HEK293T (cell line): ENCODE measurements at places on chromosomes 16 and 17.

- no peak for DNase-seq
These were observed 15.5 kb downstream of the AXIN2 start for GRCh38 chr17:65545705-65546523.

DNA sequence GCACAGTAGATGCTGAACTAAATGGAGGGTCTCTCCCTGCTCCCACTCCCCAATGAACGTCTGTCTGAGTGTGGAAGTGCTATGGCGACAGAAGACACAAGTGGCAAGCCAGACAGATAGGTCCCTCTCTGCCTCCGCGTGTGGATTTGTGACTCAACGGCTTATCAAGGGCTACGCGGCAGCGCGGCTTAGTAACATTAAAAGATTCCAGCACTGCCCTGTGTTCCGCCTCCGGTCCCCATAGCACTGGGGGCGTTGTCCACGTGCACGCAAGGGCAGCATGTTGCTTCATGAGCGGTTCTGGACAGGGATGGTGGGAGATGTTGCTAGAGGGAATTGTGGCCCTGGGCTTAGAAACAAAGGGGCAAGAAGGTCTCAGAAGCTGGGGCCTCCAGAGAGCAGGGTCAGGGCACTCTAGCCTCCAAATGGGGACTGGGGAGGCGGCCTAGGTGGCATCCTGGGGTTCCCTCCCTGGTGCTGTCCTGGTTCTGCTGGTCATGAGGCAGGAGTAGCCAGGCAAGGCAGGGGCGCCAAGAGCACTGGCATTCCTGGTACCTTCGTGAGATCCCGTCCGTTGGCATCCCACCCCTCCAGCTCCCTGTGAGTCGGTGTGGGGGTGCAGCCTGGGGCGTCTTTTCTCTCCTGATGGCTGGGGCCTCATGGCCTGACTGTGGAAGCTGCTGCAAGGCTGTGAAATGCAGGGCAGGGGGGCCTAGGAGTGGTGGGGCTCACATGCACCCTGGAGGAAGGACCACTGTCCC lies 9.1 kb downstream of the CRHR1 start:
- DNase-seq, result no peak

DNA sequence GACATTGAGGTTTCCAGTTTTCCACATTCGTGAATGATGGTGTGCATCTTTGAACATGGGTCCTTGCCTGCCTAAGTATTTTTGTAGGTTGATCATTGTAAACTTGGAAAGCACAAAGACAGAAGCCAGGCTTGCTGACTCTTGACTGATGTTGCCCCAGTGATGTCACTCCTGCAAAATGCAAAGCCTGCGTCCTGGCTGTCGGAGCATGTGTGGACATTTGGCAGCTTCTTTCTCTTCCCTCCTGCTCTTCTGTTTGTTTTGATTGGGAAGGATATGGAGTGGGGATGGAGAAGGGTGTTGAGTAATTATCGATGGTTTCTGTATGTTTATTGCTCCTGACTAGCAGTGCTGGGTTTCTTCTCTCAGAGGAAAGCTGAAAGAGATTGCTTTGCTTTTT lies 3.2 kb downstream of the NDE1 start:
- no peak for DNase-seq

DNA sequence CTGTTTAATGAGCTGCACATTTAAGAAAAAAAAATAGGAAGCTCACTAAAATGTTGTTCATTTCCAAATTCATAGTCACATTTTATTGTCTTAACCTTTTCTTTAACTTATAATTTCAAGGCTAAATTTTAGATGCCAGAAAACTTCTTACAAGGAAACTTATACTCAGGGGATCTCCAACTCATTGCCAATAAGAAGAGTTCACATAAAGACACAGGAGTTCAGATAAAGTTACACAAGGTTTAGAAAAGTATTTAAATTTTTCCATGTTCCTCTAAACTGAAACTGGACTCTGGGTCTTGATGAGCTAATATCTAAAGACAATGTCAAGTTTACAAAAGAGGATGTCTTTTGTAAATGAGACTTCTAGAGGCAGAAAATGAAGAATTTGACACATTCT lies 190.7 kb upstream of the KCNJ16 start:
- no peak for DNase-seq

- no peak for DNase-seq
These were observed 70.4 kb downstream of the KSR1 start for GRCh38 chr17:27526604-27527002.

DNA sequence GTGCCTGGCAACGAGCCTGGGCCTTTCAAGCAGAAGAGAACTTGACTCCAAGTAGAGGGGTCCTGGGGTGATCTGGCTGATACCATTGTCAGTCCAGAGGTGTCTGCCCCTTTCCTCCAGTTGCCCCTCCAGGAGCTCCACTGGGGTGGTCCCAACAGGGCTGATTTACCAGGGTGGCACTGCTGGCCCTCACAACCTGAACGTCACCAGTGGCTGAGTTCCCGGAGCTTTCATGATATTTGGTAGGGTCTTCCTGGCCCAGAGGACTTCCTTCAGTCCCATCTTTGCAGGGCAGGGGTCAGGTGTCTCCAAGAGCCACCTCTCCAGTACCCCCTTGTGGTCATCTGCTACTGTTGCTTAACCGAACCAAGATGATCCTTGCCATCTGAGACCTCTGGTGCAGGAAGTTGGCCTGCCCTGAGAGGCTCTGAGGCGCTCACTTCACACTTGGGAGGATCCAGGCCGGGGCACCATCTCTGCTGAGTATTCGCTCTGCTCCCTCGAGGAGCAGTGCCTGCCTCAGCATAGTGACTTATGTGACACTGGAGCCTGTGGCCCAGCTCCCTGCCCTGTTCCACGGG lies 3.5 kb downstream of the LIMD2 start:
- DNase-seq, result peak; percentile 63

GRCh38 chr17:7215136-7215638 lies 4.4 kb downstream of the DLG4 start:
- no peak for DNase-seq

- no peak for DNase-seq
These were observed 3.0 kb downstream of the SSTR5 start for GRCh38 chr16:1075546-1075945.

- no peak for DNase-seq
These were observed 50.9 kb downstream of the LDHD start for GRCh38 chr16:75065521-75066149.

GRCh38 chr17:55442953-55443683 lies 21.5 kb upstream of the MMD start:
- no peak for DNase-seq

GRCh38 chr16:12763517-12763916 lies 40.2 kb downstream of the CPPED1 start:
- no peak for DNase-seq

- no peak for DNase-seq
These were observed 197.4 kb upstream of the CACNG5 start for GRCh38 chr17:66637491-66637890.
